GM12865 (cell line): ENCODE measurements at places on chromosomes 5 and 9.

- DNase-seq, result no peak
These were observed 28.4 kb downstream of the PRRC2B start for GRCh38 chr9:131422241-131422792.

DNA sequence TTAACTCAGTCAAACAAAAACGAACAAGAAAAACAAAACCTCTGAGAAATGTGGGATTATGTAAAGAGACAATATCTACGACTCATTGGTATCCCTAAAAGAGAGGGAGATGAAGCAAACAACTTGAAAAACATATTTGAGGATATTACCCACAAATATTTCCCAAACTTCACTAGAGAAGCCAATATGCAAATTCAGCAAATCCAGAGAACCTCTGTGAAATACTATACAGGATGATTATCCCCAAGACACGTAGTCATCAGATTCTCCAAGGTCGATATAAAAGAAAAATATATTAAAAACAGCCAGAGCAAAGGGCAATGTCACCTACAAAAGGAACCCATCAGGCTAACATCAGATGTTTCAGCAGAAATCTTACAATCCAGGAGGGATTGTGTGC lies 226.1 kb downstream of the CDH12 start:
- DNase-seq, result no peak

DNA sequence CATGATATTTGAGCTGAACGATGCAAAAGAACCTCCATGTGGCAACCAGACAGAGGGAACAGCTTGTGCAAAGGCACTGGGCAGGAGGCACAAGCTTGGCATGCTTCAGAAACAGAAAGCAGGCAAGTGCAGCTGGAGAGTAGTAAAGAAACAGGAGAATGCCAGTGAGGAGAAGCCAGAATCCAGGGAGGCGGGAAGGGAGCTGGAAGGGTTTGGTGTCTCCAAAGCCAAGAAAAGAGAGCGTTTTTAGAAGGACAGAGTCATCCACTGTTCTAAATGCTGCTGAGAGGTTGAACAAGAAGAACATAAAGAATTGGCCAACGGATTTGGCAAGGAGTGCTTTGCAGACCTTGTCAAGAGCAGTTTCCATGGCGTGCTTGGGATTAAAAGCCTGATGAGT lies 124.7 kb downstream of the TLE1 start:
- no peak for DNase-seq

DNA sequence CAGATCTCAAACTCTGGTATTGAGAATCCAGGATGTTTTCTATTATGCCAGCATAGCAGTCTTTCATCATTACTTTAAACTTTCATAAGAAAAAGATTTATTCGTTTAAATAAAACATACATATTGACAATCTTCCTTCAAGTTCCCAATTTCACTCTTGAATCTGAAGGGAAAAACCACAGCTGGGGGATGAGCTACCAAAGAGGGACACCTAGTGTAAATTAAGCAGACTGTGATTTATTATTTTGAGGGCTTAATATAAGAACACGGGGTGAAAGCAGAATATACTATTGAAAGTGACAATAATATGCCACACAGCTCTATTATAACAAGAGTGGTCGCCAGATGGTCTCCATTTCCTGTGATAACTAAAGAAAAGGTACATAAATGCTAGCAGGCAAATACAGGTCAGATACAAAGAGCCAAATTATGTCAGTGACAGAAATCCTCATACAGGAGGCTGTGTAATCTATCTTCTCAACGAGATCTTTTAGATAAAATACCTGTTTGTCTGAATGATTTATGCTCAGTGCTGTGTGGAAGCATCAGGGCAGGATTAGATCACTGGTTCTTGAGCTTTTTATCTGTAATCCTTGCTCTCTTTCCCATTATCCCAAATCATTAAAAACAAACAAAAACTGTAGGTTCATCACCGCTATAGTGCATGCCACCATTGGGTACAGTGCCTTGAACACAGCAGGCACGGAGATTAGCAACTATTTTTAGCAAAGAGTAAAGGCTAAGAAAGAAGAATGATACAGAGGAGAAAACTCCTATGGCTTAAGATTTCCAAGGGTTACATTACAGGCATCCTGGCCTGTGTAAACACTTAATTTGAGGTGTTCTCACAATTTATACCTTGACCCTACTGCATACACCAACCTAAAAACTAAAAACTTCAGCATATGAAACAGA lies 116.6 kb downstream of the DROSHA start:
- no peak for DNase-seq

- no peak for DNase-seq
These were observed 22.9 kb upstream of the MSH3 start for GRCh38 chr5:80631278-80632259.

GRCh38 chr5:77103457-77103856 lies 16.4 kb upstream of the ZBED3 start:
- no peak for DNase-seq

DNA sequence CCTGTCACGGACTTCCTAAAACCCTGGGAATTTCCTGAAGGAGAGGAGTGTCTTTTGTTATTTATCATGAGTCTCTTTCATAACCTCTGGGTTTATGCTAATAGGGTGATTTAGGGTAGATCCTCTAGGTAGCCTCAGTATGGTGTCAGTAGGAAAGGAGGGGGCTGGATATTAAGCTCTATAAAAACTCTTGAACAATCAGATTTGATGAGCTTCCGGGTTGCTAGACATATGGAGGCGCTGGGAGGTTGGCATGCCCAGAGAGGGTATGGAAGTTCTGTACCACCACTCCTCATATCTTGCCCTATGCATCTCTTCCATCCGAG lies 15.6 kb upstream of the PTBP3 start:
- no peak for DNase-seq

DNA sequence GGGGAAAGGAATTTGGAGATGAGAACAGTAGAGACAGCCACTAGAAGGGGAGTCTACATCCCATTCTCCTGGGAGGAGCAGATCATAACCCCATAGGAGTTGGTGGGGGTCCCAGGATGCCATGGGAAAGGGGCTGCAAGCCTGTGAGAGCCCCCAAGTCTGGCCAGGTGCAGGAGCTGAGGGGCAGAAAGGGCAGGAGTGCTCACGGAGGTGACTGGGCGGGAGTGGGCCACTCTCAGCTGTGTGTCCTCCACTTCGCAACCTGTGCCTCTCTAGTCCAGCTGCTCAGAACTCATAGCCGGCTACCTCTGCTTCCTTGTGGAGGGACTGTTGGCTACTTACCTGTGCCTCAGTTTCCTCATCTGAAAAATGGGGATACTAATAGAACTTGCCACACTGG lies 263.9 kb downstream of the FSTL4 start:
- no peak for DNase-seq

DNA sequence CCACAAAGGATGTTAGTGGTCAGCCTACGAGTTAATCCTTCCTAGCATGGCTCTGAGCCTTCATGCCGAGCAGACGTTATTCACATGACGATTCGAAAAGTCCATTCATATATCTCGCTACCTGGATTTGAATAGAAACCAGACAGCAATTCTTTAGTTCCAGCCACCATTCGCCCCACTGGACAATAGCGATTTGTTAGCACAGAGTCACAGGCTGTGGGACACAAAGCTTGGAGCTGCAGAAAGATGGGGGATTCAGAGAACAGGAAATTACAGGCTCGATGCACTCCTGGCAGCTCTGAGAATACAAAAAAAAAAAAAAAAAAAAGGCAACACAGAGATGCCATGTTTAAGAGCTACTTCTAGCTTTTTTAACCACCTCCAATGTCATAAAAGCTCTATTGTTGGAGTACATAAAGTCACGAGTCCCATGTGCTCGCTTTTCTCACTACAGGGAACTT lies 110.7 kb downstream of the NR6A1 start:
- peak; percentile 65 for DNase-seq

DNA sequence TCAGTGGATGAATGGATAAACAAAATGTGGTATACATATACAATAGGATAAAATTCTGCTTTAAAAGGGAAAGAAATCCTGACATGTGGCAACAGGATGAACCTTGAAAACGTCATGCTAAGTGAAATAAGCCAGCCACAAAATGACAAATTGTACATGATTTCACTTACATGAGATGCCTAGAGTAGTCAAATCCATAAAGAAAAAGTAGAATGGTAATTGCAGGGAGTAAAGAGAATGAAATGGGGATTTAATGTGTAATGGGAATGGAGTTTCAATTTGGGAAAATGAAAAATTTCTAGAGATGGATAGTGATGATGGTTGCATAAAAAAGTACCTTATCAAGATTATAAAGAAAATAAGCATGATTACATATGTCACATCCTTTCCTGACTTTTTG lies 1489.2 kb upstream of the C9orf72 start:
- DNase-seq, result no peak
